ENCODE measurements at places on chromosomes 7 and 10.
A peak's percentile ranks its signal among the peaks of the same experiment; 100 is the strongest.

- no peak for DNase-seq
Observed at GRCh38 chr7:37930226-37930948, 9.9 kb downstream of the EPDR1 start.

DNA sequence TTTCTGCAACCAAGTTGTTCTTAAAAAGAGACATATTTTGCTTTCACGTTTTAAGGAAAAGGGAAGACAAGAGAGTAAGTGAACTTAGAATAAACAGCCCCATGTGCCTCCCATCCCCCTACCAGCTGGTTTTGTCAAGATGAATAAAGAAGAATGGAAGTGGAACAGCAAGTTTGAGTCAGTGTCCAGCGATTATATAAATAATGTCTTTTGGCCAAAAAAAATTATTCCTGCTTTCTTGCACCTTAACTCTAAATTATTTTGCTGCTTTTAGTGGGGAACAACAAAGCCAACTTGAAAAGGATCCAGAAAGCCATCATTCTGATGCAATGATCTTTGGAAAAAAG, 82.4 kb upstream of the TRIL start:
- no peak for DNase-seq

GRCh38 chr10:22988581-22989360, 60.9 kb downstream of the ARMC3 start:
- DNase-seq = peak; percentile 61

- DNase-seq = no peak
Observed at GRCh38 chr7:78082556-78082955, 284.0 kb downstream of the PHTF2 start.

DNA sequence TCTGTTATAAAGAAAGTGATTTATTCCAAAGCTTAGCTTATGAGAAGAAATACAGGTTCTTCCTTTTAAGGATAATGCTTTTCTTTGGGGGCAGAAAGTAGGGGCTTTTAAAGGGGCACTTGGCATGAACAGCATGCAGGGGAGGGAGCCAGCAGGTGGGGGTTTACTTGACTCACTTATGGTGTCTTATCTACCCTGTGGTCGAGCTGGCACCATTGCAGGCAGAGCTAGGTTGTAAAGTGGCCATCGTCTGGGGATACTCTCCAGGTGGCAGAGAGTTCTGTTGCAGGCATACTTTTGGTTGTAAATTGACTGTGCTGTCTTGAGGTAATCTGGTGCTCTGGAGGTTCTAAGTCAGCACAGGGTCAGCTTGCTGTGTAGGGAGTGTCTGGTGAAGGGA, 26.3 kb upstream of the IFRD1 start:
- DNase-seq = no peak

DNA sequence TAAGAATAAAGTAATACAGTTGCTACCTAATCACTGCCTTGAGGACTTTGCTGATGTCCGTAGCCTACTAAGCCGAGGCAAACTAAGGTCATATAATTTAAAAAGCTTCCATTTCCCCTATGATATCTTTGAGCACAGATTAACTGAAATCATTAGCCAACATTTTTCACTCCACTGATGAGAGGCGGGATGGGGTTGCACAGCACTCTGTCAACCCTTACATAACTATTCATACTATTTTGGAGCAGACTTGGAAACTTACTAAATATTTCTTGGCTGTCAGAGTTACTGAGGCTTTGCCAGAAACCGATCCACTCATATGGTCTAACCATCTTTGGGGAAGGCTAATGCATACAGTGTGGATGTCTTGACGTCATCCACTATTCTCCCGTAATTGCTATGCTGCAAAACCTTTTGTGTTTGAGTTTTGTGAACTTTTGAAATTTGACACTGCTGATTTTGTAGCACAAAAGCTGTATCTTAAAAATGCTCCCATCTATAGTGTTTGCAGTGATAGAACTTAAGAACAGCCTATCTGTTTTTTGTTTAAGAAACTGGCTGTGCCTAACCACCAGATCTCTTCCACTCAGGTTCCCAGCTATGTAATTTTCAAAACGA, 248.7 kb downstream of the TSPAN12 start:
- no peak for DNase-seq

DNA sequence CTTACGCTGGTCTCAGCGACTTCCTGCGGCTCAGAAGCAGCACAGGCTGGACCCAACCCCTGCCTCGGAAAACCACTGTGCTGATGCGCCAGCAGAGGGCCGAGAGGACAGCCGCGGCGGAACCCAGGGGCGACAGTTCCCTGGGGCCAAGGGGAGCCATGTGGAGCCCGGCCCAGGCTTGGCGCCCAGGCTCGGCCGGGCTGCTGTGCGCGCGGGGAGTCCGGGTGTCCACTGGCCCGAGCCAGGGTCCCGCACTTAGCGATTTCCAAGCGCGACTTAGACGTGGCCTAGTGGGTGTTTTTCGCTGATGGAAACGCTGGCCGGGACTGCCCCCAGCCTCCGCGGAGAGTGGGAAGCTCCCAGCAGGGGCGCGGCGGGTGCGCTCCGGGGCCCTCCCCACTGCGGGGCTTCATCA, 18.6 kb upstream of the ZNF32 start:
- no peak for DNase-seq

DNA sequence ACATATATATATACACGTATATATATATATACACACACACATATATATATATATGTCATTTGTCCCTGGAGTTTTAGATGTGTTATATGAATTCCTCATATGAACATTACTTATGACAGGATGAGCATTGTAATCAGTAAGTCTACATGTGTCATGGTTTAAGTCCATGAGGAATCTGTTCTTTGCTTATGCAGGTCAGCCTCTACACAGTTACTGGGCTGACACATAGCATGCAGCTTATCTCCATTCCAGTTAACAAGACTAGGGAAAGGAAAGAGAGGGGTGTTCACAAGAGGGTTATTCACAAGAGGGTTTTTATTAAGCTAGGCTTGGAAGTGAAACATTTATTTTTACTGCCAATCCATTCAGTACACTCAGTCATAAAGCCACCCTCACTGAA, 226.7 kb downstream of the SNX13 start:
- no peak for DNase-seq

DNA sequence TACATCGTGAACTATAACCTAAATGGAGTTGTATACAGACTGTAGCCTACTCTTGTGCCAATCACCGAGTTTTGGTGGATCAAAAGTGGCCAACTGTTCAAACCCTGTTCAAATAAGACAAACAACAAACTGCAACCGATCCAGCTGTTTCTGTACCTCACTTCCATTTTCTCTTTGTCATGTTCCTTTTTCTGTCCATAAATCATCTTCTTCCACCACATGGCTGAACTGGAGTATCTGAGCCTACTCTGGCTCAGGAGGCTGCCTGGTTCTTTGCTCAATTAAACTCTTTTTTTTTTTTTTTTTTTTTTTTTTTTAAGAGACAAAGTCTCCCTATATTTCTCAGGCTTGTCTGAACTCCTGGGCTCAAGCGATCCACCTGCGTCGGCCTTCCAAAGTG, 59.0 kb upstream of the NPVF start:
- no peak for DNase-seq

GRCh38 chr7:116239434-116239833, 29.1 kb downstream of the TES start:
- DNase-seq = no peak

- no peak for DNase-seq
Observed at GRCh38 chr10:69360485-69361302, 56.0 kb downstream of the TACR2 start.

- no peak for DNase-seq
Observed at GRCh38 chr7:28160551-28160991, 20.0 kb downstream of the JAZF1 start.

DNA sequence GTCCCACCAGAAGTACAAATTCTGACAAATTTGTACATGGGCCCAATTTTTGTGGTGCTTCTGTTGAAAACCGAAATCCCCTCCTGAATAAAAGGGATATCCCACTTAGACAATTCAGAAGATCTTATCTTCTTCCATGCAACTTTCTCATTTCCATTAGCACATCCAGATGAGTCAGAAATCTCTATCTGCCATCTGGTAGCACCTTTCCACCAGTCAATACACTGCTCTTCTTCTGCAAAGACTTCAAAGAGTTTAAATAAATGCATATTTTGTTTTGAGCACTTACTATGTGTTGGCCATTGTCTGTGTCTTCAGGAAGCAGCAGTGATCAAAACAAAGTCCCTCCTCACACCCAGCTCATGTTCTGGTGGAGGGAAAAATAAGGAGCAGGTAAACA, 12.7 kb upstream of the KLF6 start:
- DNase-seq = no peak

DNA sequence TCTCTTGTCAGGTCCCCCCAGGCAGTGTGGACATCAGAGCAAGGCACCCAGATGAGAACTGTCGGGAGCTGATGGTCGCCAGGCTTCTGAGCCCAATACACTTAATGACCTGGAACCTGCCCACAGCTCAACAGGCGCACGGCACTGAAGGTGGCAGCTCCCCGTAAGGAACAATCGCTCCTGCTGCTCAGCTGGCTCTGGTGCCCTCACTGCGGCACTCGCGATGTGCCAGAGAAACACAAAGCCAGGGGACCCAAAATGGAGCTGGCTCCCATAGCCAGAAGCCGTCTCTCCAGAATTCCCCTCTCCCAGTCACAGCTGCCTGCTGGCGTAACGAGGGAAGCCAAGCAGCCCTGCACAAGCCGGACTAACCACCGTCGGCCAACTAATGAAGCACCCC, 6.3 kb downstream of the CALN1 start:
- DNase-seq = no peak

GRCh38 chr10:126459878-126460481, 71.7 kb upstream of the ADAM12 start:
- no peak for DNase-seq

DNA sequence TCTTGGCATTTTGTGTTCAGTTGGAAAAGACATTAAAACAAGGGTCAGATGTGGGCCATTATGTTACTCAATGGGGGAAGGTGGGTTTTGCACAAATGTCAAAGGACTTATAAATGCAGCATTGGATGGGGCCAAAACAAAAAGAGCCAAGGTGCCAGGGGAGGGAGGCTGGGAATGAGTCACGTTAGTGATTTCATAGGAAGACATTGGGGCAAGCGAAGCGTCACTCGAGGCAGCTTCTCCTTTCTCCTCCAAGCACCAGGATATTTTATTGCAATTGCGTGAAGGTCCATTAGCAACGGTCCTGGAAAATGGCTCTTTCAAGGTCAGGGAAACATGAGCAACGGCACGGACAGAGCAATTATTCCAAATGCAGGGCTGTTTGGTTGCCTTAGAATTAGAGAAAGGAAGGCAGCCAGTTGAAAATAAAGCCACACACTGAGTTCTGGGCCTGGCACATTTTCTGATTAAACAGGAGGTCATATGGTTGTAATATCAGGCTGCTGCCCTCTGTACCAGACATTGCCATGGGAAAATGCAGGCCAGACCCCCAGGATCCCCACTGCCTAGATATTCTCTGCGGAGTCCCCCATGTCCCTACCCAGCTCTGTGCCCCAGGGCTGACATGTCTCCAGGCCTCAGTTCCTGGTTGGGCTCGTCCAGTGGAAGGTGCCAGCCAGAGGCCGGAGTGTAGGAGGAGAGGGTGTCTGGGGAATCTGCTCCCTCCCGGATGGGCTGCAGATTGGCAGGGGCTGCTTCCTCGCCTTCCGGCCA, 63.3 kb upstream of the NANOS1 start:
- DNase-seq = no peak

DNA sequence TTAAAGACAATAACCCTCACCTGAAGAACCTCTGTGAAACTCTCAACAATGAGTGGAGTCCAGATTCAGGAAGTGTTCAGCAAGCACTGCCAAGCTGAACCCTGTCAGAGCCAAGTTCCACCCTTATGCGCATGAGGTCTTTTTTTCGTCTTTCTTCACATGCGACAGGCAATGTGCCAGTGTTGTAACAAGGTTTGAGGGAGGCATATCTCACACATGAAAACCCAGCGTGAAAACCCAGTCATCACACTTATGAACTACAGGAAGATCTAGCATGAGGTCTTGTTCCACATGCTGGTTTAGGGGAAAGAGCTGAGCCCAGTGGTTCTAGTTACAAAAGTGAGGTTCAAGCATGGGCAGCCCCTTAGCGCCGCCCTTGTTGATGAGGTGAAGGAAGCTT, 49.7 kb downstream of the RABGEF1 start:
- no peak for DNase-seq

DNA sequence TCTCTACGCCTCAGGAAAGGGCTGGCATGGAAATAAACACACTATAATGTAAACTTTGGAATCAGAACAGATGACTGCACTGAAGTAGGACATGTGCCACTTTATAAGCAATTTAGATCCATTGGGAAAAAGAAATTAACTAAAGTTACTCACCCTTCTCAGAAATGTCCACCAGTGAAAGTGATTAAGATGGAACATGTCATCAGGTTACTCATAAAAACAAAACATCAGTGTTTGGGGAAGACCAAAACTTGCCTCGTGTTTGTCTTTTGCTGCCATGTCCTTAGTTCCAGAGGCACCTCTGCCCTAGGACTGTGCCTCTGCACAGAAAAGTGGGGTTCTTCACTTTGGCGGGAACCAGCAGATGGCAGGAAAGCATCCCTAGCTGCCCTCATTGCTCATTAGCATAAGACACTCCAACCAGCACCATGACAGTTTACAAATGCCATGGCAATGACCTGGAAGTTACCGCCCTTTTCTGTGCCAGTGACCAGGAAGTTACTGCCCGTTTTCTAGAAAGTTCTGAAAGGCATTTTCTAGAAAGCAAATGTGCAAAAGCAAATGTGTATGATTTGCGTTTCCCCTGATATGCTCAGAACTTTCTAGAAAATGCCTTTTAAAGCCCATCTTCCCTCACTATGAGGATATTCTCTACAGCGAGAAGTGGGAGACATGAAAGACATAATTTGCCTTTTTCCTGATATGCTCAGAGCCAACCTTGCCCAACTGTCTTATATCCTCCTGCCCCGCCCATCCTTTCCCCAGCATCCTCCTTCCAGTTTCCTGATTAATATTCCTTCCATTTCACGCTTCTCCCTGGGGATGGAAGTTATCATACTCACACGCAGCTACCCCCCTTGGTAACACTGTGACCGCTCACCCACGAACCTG, 258.2 kb downstream of the USP6NL start:
- DNase-seq = no peak

- no peak for DNase-seq
Observed at GRCh38 chr10:78414380-78414779, 380.7 kb downstream of the RPS24 start.

DNA sequence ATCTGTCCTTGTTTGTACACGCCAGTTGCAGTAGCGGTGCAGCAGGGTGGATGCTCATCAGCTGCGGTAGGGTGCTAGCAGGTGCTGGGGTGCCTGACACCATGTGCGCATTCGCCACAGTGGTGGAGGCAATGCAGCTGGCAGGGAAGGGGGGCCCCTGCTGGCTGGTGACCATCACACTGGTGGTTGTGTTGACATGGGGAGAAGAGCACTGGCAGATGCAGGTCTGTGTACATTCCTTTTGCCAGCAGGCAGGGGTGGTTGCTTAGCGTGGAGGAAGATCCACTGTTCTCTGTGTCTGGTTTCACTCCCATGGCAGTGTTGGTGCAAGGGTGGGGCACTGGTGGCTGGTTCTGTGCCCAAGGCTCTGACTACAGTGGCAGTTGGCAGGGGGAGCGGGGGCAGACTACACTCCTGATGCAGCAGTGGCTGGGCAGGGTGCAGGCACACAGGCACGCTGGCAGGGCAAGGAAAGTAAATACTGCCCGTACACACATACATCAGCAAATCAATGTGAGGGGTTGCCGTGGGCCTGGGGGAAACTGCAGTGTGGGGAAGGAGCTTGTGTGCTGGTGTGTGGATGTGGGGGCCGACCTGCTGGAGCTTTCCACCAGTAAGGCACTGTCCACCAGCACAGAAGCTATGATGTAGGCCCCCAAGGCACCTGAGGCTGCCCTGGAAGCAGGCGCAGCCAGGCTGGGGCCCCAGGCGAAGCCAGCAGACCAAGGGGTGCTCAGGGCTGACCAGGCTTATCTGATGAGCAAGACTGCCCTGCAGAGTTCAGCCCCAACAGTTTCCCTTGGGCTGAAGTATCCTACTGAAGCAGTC, 87.2 kb upstream of the UNC5B start:
- DNase-seq = no peak
